KBM-7 (cell line): ENCODE measurements at places on chromosomes 12 and 14.

GRCh38 chr14:105332350-105332874 lies 17.9 kb downstream of the PACS2 start:
- no peak for DNase-seq

DNA sequence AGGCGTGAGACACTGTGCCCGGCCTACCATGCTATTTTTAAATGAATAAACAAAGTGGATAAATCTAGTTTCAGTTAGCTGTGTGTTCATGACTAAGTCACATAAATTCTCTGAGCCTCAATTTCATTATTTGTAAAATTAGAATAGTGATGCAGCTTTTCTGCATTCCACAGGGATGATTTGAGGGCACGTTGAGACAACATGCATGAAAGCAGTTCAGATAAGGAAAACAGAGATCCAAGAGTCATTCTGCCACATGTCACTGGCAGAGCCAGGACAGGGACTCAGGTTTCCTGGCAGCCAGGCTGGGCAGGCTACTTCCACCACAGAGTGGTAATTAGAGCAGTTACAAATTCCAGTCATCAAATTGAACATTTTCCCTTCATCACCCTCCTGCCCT lies 2.9 kb upstream of the PPP4R4 start:
- DNase-seq, result no peak

- DNase-seq, result no peak
These were observed 464.0 kb downstream of the RAD51B start for GRCh38 chr14:68283378-68284123.

DNA sequence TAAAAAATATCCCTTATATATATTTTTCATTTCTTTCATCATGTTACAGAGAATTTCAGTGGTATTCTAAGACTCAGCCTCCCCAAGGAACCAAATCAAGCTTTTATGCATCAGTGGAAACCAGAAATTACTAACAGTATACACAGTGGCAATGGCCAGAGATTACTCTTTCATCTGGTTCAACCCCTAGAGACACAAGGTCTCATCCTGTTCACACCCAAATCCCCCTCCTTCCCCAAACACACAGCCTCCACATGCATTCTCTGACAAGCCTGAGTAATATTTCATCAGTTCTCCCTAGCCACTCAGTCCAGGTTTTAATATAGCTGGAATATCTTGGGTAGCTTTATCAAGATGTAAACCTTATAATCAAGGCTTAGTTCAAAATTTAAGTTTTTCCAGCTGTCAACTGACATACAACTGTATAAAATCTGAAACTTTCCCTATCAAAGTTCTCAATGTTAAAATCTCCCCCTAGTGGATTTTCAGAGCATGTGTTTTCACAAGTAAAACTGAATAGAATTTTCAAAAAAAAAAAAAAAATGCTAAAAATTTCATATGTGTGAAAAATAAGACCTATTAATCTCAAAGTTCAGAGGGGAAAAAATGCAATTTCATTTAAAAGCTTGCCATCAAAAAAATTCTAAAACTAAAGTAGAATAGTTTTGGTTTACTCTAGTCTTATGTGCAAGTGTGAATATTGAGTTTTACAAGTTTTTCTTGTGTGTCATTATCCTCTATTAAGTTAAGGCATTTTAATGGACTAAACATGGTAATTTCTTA lies 10.5 kb upstream of the SSTR1 start:
- peak; percentile 8 for DNase-seq

DNA sequence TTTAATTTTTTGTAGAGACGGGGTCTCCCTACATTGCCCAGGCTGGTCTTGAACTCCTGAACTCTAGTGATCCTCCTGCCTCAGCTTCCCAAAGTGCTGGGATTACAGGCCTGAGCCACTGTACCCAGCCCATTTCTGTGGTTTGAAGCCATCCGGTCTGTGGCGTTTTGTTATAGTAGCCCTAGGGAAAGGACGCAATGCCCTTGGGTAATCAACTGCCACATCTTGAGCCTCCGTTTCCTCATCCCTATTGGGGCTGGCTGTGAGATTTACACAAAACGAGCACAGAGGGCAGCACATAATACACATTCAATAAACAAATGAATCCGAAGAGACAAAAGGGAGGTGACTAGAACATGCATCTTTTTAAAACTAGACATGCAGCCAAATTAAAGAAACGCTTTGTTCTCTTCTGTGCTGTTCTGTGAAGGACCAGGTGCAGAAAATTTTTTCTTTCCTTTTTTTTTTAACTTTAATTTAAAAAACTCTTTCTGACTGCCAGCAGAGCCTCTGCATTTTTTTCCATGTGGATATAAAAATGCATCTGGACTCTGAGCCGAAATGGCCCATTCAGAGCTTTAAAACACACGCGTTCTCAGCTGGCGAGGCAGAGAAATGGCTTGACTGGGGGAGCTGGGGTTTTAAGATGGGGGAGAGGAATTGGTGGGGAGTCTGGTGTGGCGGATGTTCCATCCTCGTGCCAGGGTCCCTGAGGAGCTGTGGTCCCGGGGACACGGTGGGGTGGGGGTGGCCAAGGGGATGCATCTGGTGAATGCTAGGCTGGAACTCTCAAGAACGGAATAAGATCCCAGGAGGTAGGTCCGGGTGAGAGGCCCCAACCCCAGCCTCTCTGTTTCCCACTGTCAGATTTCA lies 119.0 kb downstream of the RBM19 start:
- no peak for DNase-seq

- DNase-seq, result no peak
These were observed 122.2 kb upstream of the NAP1L1 start for GRCh38 chr12:76206677-76207072.

- DNase-seq, result no peak
These were observed 123.4 kb downstream of the TTC7B start for GRCh38 chr14:90692826-90693225.
